ENCODE measurements at places on chromosomes 4 and X.

DNA sequence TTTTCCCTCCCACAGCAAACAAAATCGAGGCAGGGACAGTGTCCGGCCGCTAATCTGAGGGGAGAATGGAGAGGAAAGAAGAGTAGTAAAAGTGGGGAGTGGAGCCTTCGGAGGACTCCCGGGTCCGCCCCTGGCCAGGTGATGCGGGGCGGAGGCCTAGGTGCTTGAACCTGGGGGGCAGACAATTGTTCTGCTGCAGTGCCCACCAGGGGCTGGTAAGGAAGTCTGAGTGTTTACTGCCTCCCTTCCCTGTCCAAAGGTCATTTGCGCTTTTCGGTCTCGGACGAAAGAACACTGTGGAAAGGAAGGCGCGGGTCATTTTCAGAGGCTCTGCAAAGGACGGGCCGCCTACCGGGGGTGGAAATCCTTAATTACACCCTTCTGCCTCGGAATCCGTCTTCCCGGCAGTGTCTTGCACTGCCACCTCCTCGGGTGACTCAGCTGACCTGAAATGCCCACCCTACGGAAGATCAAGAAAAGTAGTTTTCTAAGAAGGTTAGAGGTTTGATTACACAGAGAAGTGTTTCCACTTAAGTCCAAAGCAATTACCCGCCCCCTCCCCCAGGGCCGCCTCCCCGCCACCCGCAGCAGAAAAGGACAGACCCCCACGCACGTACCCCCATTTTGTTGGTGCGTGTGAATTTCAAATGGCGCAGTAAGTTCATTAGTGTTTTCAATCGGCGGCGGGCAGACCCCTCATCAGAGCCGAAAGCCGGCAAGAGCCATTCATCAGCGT lies 99.9 kb upstream of the TENM3 start:
- peak; percentile 2 for DNase-seq

DNA sequence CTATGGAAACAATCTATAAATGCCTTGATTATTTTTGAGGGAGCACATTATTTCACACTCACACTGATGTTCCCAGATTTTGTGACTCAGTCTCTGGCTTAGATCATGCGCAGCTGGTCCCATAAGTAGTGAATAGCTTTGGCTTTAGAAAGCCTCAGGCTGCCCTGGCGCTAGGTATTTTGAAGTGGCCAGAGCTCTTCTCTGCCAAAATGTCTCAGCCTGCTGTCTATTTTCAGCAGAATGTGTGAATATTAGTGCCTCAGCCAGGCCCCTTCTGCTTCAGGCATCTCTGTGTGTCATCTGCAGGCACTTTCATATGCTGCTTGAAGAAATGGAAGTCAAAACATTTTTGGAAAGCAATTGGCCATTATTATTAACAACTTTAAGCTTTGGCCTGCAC lies 931.0 kb upstream of the INTU start:
- no peak for DNase-seq

DNA sequence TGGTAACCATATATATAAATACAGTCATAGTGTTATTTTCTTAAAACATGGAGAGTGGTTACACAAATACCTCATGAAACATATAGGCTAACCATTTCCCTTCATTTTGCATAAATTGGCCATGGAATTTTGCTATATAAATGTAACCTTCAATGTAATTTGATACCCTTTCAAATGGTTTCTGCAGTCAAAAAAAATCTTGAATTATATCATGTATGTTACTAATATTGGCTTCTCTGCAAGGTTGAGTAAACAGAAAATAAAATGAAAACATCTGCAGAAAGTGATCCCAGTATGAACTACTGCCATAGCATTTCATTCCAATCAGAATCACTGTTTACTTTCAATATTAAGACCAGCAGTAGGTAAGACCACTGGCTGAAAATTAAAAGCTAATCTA lies 1165.9 kb upstream of the TENM3 start:
- DNase-seq, result no peak

DNA sequence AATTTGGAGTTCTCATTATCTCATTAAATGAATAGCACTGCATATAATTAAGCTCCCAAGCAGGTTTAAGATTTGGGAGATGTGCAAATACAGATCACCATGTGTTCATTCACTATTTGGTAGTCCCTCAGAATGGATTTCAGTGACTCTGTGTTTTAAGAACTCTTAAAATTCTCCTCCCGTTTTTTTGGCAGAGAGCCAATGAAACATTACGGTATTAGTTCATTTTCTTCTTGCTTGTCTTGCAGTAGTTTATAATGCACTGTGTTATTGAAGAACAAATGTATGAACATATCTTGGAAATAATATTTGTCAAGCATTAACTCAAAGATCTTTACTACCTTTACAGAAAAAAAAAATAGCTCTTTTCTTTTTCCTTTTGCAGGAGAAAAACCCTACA lies 32.7 kb downstream of the KLF3 start:
- no peak for DNase-seq

- DNase-seq, result no peak
These were observed 32.4 kb downstream of the SPANXN4 start for GRCh38 chrX:143058120-143058519.

DNA sequence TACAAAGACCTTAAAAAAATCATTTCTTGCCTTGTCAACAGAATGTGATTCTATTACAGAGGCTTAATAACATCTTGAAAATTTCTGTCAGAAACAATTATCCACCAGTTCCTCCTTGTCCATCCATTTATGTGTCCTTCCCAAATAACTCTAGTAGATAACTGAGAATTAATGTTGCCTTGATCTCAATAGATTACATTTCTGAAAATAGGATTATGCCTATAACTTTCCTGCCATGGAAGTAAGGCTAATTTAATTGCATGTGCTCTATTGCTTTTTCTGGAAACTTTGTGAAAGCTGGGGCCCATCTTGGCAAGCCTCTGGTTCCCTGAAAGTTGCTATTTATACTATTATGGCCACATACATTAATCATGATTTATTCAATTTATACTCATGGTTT lies 76.2 kb upstream of the UNC5C start:
- no peak for DNase-seq

- no peak for DNase-seq
These were observed 201.8 kb upstream of the FAM9B start for GRCh38 chrX:9235722-9236121.

DNA sequence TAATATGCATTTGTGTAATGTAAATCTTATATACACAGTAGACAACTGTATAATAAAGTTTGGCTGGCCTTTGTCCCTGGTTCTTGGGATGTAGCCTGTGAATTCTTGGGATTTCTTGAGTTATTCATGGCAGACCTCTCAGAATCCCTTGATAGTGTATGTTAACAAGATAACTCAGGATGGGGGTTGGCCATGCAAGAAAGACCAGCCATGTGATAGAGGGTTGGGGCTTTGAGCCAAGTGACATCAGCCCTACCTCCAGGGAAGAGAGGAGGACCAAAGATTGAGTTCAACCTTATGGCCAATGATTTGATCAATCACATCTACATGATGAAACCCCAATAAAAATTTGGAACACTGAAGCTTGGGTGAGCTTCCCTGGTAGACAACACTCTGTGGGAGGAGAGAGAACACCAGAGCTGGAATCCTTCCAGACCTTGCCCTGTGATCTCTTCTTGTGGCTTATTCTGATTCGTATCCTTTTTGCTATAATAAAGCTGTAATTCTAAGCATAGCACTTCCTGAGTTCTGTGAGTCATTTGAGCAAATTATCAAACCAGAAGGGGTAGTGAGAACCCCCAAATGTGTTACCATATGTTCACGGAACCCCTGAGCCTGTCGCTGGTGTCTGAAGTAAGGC lies 11.3 kb downstream of the SLC2A9 start:
- no peak for DNase-seq

DNA sequence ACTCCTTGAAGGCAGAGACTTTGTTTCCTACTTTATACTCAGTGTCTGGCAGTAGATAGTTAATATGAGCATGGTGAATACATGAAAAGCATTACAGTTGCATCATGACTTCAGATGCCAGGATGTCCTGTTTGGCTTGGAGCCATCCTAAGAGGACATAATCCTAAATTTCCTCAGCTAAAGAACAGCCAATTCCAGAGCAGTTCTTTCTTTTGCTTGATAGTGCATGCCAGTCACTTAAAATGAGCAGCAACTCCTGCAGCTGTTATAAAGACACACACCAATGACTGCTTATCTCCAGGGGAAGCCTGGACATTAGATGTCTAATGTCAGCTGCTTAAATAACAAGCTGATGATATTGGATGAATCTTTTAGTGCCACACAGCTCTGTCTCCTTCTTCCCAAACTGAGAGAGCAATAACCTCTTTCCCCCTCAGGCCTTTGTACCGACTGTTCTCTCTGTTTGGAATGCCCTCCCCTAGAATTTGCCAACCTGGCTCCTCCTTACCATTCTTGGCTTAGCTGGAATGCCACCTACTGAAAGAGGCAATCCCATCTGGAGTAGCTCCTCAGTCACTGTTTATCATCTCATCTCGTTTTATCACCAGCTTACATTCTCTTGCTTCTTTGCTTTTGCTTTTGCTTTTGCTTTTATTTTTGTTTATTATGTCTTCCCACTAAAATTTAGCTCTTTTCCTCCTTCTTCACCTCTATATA lies 100.8 kb upstream of the USP38 start:
- no peak for DNase-seq

DNA sequence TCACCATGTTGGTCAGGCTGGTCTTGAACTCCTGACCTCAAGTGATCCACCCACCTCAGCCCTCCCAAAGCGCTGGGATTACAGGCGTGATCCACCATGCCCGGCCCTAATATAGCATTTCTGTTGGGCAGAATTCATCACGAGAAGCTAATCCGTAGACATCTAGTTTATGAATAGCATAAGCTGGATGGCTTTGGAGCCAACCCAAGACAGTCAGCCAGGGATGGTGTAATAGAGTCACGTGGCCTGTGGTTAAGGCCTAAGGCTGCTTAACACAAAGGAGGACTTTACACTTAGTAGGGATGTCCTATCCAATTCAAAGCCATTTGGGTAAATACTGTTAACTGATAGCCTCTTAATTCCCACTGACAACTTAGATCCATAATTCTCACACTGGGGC lies 173.6 kb downstream of the RAP1GDS1 start:
- DNase-seq, result no peak

- DNase-seq, result no peak
These were observed 54.3 kb downstream of the CLCN5 start for GRCh38 chrX:49976682-49977197.

GRCh38 chrX:129875669-129876068 lies 30.3 kb upstream of the UTP14A start:
- no peak for DNase-seq

GRCh38 chr4:120682981-120683380 lies 239.5 kb downstream of the PRDM5 start:
- DNase-seq, result no peak

DNA sequence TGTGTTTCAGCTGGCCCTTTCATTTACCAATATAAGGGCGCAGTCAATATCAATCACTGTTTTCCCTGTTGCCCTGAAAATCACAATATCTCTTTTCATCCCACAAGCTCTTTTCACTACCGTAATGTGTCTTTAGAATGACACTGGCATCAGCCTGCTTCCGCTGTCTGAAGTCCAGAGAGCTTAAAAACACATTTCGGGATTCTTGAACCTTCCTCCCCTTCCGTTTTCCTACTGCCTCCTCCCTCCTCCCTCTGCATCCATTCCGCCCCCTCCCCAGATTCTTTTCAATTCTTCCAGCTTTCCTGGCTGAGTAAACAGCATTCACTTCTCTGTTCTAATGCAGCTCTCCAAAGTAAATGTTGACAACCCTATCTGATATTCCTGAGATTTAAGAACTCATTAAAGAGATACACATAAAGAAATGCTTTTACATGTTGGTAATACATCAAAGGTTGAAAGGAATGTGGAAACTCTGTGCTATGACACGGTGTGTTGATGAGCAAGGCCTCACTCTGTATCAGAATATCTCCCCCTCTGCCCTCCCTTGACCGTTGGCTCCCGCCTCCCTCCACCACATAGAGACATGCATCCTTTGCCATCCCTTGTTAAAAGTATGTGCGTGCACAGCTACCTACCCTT lies 83.5 kb upstream of the SPRY1 start:
- no peak for DNase-seq

DNA sequence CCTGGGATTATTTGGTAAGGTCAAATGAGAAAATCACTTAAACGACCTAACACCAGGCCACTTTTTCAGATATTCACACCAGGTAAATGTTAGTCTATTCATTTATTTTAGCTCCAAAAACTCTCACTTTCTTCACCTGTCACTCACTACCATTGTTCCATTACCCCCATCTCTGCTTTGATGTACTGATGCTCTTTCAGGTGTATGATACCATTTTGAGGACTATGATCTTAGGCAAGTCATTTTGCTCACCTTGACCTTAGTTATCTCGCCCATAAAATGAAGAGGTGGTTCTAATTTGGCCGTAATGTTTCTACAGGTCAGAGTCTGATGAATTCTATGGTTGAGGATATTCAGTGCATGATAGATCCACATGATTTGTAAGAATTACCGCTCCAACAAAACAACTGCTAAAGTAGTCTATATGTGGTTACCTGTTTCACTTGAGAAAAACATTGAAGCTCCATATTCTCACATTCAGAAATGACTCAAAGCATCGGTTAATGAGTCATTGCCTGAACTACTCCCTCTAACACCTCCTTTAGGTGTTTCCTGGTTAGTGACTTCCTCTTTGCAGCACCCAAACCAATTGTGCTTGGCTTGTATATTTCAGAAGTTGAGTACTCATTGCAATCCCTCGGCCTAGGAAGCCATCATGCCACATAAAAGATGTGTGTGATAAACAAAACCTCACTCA lies 4.5 kb downstream of the DTHD1 start:
- peak; percentile 62 for DNase-seq

- no peak for DNase-seq
These were observed 126.7 kb downstream of the ANAPC4 start for GRCh38 chr4:25503779-25504178.

DNA sequence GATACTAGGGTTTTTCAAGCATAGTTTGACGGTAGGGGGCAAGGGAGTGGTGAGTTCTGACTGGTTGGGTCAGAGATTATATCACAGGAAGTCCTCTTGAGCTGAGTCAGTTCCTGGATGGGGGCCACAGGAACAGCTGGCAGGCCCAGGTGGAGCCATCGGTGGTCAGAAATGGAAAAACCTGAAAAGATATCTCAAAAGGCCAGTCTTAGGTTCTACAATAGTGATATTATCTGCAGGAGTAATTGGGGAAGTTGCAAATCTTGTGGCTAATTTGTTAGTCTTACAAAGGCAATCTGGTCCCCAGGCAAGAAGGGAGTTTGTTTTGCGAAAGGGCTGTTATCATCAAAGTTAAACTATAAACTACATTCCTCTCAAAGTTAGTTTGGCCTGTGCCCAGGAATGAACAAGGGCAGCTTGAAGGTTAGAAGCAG lies 159.3 kb downstream of the PTCHD1 start:
- DNase-seq, result peak; percentile 2

- no peak for DNase-seq
These were observed 117.4 kb downstream of the DIPK2B start for GRCh38 chrX:45083314-45083713.

Measured in activated CD4-positive, alpha-beta T cell treated with anti-CD3 and anti-CD28 coated beads for 48 hours (primary cell).